K562 (cell line): ENCODE measurements at places on chromosomes 7 and 10. TPM values are rescaled to one million over a fixed set of nuclear protein-coding genes. Genes with fewer than 3 reads are reported as not detected.

Gene ZPBP
- total RNA-seq = not detected in 2 replicates

GRCh38 chr7:9863545-9863944 is 1110.1 kb upstream of the PHF14 start:
- no peak for DNase-seq
- no peaks in the 10 kb centered on the region for H3K4me1 ChIP-seq
- H3K4me3 ChIP-seq = no peak overlapping the region

GRCh38 chr10:91352760-91353159 is 57.4 kb upstream of the HECTD2 start:
- H3K4me3 ChIP-seq = no peak overlapping the region
- no peaks in the 10 kb centered on the region for H3K27me3 ChIP-seq
- H3K36me3 ChIP-seq = no peaks in the 10 kb centered on the region
- H3K27ac ChIP-seq = no peak overlapping the region
- no peak for DNase-seq

DNA sequence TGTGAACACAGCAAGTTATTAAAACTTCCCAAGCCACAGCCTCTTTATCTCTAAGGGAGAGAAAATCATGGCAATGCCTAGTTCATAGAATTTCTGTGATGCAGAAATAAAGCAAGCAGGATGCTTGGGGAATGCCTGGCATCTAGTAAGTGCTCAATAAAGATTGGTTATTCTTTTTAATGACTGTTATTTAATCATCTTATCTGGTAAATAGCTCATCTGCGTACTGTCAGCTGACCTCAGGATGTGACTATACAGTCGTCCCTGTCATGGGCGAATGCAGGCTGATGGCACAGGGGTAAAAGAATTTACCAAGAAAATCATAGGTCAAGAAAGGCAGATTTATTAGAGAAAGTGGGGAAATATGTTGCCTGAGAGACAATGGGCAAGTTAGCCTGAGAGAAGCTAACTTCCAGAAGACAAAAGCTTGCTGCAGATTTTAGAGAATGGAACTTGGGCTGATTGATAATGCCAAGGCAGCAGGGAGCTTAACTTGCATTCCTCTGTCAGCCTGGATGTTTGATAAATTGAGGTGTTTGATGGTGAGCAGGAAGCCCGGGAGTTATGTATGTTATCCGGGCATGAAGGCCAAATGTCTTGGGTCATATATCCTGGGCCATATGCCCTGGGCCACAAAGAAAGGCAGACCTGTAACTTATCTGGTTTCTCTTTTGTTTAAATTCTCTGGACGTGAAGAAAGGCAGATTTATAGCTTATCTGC is 126.0 kb downstream of the KCNMA1 start:
- no peaks in the 10 kb centered on the region for H3K4me1 ChIP-seq
- H3K4me3 ChIP-seq = no peak overlapping the region
- H3K27me3 ChIP-seq = peaks cover 5% of the 10 kb centered on the region
- no peak for DNase-seq
- no peaks in the 10 kb centered on the region for H3K36me3 ChIP-seq
- H3K27ac ChIP-seq = no peak overlapping the region

DNA sequence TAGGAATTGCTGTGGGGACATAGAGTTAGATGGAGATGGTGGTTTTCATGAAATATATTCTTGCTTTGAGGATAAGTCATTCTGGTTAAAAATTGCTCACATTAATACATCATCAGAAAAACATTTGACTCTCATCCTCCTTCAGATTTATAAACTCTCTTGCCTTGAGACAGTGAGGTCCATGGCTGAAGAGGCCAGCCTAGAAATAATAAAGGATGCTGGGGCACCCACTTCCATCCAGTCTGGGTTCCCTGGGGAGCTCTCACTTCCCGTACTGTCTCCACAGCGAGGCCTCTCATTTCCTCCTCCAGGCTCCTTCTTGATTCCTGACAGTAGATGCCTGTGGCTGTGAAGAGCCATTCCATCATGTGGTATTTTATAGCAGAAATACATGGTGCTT is 73.3 kb upstream of the PRKG1 start:
- no peaks in the 10 kb centered on the region for H3K36me3 ChIP-seq
- H3K27ac ChIP-seq = no peak overlapping the region
- no peaks in the 10 kb centered on the region for H3K27me3 ChIP-seq
- no peak for DNase-seq
- H3K4me1 ChIP-seq = no peaks in the 10 kb centered on the region
